Stimulated activated CD8-positive, alpha-beta memory T cell treated with anti-CD3 and anti-CD28 coated beads, Interleukin-2, amount 100 ng/mL, for 1 hour (primary cell): ENCODE measurements at places on chromosomes 4 and X.

DNA sequence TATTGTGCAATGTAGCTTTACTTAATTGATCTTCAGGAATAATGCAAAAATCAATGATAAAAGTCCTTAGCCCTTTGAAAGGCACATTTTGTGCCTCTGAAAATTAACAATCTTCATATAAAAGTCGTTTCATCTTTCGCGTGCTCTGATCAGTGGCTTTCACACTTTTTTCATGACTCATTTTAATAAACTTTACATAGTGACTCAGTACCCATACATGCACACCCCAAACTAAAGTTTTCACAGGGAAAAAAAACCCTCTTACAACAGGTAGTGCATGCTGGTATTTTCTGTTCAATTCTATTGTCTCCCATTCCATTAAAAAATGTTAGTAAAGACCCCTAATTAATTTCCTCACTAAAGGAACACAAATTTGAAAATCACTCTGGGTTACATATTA, 21.5 kb downstream of the RWDD4 start:
- DNase-seq = no peak

- DNase-seq = no peak
Observed at GRCh38 chrX:37686996-37687395, 1.4 kb downstream of the XK start.

- DNase-seq = no peak
Observed at GRCh38 chr4:26911254-26911653, 50.6 kb downstream of the STIM2 start.

DNA sequence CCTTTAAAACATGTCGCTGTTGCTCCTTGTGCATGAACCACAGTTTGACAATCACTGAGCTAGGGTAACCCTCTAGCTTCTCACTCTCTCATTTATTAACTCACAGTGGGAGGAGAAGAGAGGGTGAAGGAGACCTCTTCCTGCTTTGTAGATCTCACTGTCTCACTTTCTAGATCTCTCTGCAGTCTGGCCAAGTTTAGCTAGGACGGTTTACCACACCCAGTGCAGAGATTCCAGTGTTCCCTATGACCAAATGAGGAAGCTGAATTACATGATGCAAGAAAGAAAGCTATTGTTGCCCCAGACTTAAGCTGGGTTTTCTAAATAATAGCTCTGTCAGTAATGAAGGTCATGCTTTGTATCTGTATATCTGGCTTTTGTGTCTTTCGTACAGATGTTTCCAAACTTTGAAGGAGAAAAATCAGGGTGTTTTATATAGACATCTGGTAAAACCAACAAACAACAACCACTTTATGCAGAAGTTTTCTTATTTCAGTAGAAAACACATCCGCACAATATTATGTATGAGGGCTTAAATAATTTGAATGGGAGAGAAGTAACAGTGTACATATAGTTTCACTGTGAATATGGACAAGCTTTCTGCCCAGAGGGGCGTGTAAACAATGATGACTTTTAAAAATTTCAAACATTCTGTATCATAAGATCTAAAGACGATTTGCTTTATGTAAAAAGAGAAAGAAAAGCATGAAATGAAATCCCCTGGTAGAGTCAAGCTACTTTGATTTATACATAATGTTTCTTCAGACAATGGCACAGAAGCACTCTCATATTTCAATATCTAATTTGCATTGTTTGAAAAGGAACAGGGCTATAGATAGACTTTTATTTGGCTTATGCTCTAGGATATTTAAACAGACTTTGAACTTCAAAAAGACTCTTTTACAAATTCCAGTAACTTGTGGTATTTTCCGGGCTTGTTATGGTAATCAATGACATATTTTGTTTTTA, 582.3 kb downstream of the FSTL5 start:
- DNase-seq = no peak

- no peak for DNase-seq
Observed at GRCh38 chrX:12820737-12821136, 29.5 kb downstream of the PRPS2 start.

GRCh38 chr4:13559413-13559812, 15.1 kb upstream of the NKX3-2 start:
- no peak for DNase-seq

- DNase-seq = no peak
Observed at GRCh38 chr4:72997409-72997808, 72.1 kb downstream of the COX18 start.

GRCh38 chr4:26176598-26177149, 144.1 kb upstream of the RBPJ start:
- DNase-seq = no peak

DNA sequence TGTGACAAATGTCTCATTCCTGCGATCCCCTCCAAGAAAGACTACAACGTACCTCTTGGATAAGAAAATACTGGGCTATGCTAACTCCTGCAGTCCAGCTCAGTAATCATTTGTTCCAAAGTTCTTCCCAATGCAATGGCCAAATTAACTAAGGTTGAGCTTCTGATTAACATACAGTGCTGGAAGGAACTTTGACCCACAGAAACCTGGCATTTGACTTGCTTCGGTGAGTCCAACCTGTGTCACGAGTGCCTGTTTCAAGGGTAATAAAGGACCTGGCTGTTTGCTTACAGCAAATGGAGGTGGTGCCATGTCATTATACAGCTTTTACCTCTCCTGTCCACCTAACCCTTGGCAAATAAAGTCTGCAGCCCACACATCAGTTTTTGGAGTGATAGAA, 83.2 kb downstream of the RBM47 start:
- no peak for DNase-seq

GRCh38 chr4:83205760-83206159, 78.8 kb downstream of the COQ2 start:
- no peak for DNase-seq

DNA sequence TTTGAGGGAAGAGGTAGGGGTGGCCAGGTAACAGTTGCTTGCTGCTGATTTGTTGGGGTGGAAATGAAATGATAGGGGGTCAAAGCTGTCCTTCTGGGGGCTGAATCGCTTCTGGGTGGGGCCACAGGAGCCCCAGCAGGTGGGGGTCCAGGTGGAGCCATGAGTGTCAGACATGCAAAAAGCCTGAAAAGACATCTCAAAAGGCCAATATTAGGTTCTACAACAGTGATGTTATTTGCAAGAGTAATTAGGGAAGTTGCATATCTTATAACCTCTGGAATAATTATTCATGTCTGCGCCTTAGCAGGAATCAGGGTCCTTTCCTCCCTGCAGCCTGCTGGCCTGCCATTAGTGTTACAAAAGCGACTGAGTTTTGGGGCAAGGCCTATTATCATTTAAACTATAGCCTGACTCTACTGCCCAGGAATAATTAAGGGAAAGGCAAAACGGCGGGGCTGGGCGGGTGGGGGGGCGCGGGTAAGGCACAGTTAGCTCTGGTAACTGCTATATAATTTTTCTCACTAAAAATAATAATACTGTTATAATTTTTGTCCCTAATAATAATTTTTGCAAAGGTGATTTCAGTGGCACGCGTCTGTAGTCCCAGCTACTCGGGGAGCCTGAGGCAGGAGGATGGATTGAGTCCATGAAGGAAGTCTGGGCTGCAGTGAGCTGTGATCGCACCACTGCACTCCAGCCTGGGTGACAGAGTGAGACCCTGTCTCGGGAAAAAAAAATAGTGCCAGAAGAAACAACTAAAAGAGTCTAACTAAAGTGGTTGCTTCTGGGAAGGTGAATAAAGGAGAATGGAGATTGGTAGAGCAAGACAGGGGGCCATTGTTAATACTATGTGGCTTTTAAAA, 145.7 kb downstream of the MAGEB17 start:
- DNase-seq = no peak

GRCh38 chr4:150863456-150863855, 151.6 kb downstream of the LRBA start:
- no peak for DNase-seq

- DNase-seq = no peak
Observed at GRCh38 chrX:147803948-147804347, 107.8 kb upstream of the FMR1 start.

- no peak for DNase-seq
Observed at GRCh38 chr4:107734120-107734519, 14.1 kb upstream of the PAPSS1 start.

GRCh38 chr4:108556588-108557200, 63.7 kb upstream of the RPL34 start:
- DNase-seq = no peak

DNA sequence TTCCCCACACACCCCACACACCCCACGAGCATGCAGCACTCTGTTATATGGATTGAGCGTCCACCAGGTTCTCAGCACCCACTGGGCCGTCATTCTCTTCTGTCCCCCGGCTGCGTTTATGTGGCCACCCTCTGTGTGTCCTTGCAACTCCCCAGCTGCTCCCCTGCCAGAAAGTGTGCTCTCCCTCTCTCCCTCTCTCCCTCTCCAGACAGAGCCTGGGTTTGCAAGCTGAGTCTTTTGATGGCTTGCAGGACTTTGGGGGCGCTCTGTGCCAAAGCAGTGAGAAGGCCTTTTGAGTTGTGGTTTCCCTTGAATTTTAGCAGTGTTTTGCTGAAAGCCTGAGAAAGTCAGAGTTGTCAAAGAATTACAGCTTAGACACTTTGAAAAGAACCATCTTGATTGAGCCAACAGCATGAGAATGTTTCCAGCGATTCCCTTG, 173.5 kb downstream of the DCLK2 start:
- no peak for DNase-seq

GRCh38 chrX:54415534-54416350, 24.5 kb upstream of the TSR2 start:
- DNase-seq = no peak

DNA sequence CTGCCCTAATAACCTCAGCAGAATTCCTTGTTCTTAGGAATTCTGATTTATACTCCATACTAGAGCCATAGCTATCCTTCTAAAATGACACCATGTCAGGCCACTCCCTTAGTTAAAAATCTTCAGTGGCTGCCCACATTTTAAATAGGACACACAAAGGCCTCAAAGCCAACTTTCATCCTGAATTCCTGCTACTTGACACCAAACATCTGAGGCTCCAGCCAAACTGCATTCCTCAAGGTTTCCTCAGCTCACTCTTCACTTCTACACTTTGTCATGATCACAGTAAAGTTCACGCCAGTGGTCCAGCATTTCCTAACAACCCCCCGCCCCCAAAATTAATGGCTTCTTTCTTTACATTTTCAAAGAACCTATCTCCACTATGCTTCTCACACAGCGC, 124.3 kb downstream of the ADGRA3 start:
- DNase-seq = no peak

- no peak for DNase-seq
Observed at GRCh38 chr4:47863486-47863885, 25.6 kb upstream of the CORIN start.

DNA sequence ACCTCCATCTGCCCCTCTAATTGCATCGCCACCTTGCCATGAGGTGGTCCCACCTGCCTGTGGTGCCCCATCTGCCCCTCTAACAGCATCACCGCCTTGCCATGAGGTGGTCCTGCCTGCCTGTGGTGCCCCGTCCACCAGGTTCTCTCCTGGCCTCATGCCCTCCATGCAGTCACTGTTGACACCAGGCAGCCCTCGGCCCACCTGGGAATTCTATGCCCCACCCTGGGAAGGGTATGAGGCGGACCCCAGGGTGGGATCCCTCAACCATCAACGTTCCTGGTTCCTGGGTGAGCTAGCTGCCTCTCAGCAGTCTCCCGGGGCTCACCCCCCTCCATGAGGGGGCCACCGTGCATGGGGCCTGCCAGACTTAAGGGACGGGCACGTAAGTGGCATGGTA, 38.9 kb downstream of the ACOX3 start:
- DNase-seq = no peak

DNA sequence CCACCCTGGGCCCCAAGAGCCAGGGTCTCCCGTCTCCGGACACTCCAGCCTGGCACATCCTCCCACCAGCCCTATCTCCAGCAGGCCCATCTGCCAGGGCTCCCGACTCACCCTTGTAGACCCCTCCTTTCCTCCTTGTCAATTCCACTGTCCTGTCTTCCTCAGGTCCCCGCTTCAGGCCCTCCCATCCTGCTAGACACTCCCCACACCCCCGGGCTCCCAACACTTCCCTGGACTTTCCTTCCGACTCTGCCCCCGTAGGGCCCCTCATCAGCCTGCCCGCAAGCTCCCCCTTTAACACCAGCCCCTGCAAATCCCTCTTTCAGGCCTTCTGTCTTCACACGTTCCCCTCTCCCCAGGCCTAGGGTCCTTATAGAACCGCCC, 1.1 kb downstream of the PRAF2 start:
- no peak for DNase-seq

- DNase-seq = no peak
Observed at GRCh38 chrX:139094671-139095592, 383.4 kb upstream of the FGF13 start.

- no peak for DNase-seq
Observed at GRCh38 chr4:98298022-98298421, 36.8 kb downstream of the RAP1GDS1 start.

- no peak for DNase-seq
Observed at GRCh38 chrX:140715787-140716186, 6.2 kb downstream of the LINC00632 start.

GRCh38 chr4:5793514-5793913, 82.5 kb downstream of the EVC start:
- no peak for DNase-seq

DNA sequence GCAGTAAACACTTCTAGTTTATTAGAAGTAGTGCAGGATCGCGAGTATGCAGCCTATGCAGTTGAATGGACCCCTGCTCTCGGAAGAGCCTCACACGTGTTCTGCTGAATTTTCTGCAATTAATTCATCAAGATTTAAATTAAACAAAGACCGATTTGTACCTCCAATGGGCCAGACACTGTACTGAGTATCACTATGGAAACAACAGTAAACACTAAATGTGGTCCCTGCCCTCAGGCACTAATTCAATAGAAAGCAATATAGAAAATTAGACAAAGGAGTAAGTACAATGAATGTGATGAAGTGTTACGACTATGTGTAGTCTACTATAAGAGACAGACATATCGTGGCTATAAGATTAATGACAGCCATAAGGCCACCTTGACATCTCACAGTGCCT, 740.3 kb upstream of the FRG1 start:
- no peak for DNase-seq

DNA sequence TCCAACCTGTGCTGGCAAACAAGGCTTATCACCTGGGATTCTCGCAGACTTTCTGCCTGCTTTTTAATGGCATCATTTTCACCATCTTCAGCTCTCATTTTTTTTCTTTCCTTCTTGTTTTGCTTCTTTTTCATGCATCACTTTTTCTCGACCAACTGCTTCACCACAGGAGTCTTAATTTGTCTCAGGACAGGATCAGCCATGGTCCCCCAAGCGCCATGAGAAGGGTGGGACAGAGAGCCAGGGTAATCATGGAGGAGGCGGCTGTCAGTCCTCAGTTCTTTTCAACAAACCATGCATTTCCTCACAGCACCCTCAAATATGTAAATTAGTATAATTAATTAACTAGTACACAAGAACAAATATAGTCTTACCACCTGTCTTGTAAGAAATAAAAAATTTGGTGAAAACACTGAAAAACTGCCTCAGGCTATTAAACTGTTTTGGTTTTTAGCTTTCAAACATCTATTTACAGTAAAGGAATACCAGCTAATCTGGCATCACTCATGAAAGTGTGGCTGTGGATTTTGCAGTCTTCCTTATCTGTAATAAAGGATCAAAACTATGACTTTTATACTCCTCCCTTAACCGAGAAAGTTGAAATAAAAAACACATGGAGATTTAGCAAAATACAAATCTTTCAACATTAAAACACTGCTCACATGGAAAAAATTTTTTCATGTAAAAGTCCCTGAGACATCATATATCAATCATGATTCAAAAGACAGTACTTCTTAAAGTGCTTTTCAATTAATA, 19.1 kb downstream of the EIF4E start:
- no peak for DNase-seq
